ENCODE measurements at places on chromosomes 1 and 21. TPM values are rescaled to one million over a fixed set of nuclear protein-coding genes. Genes with fewer than 3 reads are reported as not detected.

The CCDC18 gene
- 6.9 TPM for total RNA-seq

The UQCRH gene
- total RNA-seq: 100 TPM

The PCBP3 gene
- 1.3 TPM for total RNA-seq

The OR2L13 gene
- not detected for total RNA-seq

The AVPR1B gene
- total RNA-seq: not detected

The OLFML3 gene
- 0.49 TPM for total RNA-seq

GRCh38 chr1:109255097-109255651, 5.8 kb downstream of the CELSR2 start:
- DNase-seq: no peak

DNA sequence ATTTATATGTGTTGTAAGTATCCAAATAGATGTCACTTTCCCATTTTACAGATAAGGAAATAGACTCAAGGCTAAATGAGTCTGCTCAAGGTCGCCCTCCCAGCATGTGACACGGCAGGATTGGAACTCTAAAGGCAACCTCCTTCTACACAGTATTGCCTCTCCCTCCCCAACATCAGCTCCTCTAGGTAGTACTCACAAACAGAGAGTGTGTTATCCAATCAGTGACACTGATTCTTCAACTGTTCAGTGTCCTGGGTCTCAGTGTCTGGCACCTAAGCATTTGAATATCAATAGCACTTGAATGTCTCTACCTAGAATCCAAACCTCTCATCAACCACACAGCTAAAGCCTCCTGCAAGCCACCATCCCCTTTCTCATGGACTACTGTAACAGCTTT, 87.1 kb downstream of the DAB1 start:
- DNase-seq: no peak

- peak; percentile 20 for DNase-seq
Observed at GRCh38 chr1:226763905-226764264, 24.8 kb upstream of the ITPKB start.

DNA sequence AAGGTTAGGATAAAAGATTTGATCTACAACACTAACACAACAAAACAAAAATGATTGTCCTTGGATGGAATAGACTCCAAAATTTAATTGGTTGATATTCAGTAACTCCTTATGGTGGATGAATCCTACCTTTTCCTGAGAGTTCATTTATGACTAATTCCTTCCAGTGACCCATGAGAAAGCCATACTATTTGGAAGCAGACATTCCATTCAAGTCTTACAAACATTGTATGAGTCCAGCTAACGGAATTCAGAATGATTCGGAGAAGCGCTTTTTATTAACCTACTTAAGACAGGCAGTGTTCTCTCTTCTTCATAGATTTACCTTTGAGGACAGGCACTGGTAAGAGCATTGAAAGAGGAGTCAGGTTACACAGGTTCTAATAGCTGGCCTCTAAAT, 155.6 kb upstream of the ZNF648 start:
- DNase-seq: no peak

DNA sequence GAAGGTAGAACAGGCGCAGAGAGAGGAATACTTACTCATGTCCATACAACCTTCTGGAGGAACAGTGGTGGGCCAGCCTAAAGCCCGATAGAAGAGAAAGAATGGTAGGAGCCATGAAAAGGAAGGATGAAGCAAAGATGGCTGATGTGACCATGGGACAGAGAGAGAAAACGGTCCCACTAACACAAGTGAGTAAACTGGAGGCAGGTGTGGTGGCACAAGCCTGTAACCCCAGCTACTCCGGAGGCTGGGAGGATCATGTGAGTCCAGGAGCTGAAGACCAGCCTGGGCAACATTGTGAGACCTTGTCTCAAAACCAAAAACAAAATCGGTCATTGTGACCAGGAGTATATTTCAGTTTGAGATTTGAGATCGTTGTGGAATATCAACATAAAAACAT, 49.4 kb downstream of the C1orf198 start:
- DNase-seq: no peak

- DNase-seq: no peak
Observed at GRCh38 chr1:68969441-68969840, 472.6 kb upstream of the DEPDC1 start.

GRCh38 chr1:154454386-154455120, 47.5 kb upstream of the TDRD10 start:
- no peak for DNase-seq

- peak; percentile 15 for DNase-seq
Observed at GRCh38 chr1:22976461-22977243, 4.0 kb upstream of the LACTBL1 start.

DNA sequence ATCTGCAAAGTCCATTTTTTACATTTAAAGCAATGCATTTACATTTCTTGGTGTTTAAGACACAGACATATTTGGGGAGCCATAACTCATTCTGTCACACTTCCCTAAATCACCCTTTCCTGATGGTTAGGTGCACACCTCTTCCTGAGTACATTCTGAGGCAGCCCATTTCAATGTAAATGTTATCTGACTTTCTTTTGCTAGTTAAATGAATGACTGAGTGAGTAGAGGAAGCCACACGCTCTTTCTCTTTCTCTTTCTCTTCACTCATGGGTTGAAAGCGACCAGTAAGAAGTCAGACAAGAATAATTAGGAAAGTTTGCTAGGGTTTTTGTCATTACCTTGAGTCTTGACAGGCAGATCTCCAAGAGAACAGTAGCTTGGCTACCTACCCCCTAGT, 143.1 kb downstream of the S1PR1 start:
- DNase-seq: no peak

DNA sequence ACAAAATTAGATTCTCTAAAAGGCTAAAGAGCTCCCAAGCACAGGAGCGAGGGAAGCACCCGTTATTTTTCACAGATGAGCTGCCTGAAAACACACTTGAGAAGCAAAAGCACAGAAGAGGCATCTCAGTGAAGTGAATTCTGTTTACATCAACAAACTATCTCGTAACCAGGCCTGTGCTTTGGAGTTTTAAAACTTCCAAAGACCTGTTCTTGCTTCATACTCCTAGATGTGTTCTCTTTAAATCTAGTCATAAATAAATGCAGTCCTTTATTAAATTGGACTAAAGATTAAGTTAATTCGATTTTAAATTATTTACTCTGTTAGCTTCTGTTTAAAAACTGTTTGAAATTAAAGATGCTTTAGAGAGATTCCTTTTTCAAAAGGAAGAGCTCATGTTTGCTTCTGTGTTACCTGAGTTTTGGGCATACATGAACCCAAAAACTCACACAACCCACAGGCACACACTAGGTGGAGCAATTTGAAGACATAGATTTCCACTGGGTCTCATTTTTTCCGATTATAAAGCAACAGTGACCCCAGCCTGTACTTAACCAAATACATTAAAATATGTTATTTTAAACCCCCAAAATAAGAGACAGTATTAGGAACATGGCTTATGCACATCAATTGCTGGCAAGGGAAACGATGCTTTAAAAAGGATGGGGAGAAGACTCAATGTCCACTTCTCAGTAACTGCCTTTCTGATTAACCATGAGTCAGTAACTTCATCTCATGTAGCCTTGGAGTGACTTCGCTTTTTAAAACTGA, 648.2 kb downstream of the SMYD3 start:
- DNase-seq: no peak

DNA sequence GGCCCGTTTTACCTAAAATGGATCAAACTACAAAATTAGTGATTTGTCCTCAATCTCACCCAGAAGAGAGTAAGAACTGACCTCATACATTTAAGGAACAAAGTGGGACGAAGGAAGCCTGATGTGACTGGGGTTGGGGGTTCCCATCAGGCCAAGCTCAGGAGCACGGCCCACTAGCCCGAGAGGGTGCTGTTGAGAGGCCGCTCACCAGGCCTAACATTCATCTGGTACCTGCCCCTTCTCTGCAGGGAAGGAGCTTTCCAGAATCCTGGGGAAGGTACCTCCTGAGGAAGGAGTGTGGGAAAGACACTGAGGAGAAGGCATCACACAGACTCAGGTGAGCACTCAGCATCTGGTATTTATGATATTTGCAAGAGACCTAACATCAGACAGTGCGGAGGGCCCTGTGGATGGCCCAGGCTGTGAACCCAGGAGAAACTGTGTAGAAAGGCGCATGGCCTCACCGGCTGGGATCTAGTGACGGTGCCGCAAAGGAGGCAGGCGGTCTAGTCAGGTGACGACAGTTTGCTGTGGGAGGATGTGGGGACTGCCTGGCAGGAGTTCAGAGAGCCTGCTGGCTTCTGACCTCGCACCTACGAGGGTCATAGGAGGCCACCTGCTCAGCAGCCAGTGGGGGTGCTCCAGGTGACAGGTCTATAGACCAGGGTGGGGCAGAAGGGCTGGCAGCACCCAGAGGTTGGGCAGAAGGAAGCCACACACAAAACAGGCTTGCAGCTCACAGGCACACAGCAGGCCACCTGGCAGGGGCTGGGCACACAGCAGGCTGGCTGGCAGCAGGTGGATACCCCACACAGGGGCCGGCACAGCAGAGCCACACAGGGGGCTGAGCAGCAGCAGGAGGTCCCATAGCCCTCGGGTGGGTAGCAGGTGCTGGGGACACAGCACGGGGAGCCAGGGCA, 543 bp downstream of the KRTAP12-4 start:
- peak; percentile 68 for DNase-seq

GRCh38 chr1:202156590-202156989, 3.8 kb downstream of the PTPN7 start:
- DNase-seq: no peak

DNA sequence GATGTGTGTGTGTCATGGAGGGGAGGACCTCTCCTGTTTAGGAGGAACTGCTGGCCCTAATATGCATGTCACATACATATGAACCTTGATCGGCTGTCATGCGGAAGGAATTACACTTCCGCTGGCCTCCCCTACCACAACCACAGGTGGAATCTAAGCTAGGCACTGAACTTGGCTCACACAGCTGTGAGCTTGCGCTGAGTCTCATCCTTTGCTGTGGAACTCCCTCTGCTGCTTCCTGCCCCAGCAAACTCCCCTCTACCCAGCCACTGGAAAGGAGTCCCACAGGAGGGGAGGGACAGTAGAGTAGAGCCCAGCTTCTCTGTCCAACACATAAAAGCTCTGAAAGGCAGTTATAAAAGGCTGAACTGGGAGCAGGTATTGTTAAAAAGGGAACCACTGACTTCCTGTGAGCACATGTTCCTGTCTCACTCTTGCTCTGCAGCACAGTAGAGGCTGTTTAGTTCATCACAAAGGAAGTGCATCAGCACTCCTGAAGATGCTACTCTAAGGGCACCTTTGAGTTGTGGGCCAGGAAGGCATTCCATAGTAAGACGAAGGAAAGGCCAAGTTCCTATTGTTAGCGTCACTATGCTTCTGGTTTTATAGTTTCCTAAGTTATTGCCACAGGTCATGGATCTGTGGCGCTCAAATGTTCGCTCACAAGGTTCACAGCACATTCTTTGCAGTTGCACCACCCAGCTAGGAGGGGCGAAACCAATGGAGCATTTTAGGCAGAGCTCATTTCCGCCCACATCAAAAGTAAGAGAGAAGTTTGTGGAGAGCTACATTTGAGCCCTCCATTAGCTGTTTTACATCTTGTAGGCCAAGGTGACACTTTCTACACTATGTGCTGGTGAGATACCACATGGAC, 17.7 kb upstream of the PTPRC start:
- peak; percentile 50 for DNase-seq

DNA sequence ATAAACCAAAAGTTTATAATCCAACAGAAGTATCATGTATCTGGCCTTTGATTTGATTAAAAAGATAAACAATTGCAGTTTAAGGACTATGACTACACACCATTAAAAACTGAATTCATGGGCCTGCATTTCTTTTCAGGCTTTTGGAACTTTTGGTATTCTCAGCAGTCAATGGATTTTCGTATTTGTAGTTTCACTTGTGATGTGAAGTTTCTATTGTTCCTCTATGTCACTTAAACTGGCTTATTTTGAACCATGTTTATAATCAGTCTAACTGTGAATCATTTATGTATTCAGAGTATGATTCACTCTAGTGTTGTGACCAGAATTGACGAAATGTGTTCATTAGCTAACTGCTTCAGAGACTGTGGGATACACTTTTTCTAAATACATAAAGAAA, 132.9 kb downstream of the COQ8A start:
- no peak for DNase-seq

GRCh38 chr1:158112994-158113758, 67.5 kb upstream of the CD1D start:
- DNase-seq: peak; percentile 63

DNA sequence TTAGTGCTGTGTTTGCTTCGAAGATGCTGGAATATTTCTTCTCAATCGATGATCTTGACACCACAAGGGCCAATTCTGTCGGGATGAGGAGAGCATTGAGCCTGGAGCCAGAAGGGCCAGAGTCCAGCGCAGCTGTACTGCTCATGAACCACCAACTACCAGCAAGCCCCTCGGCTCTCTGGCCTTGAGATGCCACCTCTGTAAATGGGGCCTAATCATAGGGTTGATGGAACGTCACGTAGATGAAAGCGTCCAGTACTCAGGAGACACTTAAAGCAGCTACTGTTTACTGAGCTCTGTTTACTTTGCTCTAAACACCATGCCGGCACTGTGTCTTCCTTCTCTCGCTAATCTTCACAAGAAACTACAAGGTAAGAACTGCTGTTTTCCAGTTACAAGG, 26.3 kb downstream of the CCDC185 start:
- DNase-seq: no peak

DNA sequence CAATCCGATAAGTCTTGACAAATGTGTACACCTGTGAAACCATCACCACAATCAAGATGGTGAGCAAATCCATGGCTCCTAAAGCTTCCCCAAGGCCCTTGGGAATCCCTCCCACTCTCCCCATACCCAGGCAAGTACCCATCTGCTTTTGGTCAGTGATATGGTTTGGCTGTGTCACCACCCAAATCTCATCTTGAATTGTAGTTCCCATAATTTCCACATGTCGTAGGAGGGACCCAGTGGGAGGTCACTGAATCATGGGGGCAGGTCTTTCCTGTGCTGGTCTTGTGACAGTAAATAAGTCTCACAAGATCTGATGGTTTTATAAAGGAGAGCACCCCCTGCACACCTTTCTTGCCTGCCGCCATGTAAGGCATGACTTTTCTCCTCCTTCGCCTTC, 14.6 kb upstream of the GUCA2B start:
- no peak for DNase-seq

- DNase-seq: no peak
Observed at GRCh38 chr1:109398343-109399225, 866 bp upstream of the SORT1 start.

DNA sequence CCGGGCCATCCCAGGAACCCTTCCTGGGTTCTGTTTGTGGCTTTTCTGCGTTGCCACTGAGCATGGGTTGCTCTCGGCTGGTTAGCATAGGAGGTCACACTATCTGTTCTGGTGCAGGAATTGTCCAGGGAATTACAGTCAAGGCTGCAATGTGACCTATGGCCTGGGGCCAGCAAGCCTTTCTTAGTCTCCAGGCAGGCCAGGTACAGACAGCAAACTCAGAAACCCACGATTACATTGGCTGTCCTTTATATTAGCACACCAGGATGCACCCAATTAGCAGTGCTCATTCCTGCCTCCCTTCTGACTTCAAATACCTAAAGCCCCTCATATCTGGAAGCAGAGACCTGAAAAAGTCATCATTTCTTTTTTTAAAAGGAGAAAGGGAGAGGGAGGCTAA, 55.2 kb downstream of the CD247 start:
- DNase-seq: no peak

GRCh38 chr1:224799083-224799482, 130.4 kb upstream of the DNAH14 start:
- no peak for DNase-seq
